ENCODE measurements at places on chromosomes 1 and 21.

DNA sequence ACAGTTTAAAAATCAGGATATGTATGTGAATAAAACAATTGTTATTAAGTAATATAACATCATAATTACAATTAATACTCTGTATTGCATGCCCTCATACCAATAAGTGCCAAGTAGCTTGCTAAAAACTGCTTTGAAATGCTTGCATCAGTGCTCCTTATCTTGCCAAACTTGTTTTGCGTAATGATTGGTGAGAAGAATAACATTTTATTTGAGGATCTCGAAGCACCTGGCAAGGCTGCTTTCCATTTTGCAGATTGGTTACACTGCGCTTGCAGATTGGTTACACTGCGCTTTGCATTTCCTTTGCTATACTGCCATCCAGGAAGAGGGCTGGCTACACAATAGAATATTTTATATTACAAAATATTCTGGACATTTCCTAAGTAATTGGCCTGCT lies 1.7 kb upstream of the PBX1 start:
- no peak for DNase-seq

DNA sequence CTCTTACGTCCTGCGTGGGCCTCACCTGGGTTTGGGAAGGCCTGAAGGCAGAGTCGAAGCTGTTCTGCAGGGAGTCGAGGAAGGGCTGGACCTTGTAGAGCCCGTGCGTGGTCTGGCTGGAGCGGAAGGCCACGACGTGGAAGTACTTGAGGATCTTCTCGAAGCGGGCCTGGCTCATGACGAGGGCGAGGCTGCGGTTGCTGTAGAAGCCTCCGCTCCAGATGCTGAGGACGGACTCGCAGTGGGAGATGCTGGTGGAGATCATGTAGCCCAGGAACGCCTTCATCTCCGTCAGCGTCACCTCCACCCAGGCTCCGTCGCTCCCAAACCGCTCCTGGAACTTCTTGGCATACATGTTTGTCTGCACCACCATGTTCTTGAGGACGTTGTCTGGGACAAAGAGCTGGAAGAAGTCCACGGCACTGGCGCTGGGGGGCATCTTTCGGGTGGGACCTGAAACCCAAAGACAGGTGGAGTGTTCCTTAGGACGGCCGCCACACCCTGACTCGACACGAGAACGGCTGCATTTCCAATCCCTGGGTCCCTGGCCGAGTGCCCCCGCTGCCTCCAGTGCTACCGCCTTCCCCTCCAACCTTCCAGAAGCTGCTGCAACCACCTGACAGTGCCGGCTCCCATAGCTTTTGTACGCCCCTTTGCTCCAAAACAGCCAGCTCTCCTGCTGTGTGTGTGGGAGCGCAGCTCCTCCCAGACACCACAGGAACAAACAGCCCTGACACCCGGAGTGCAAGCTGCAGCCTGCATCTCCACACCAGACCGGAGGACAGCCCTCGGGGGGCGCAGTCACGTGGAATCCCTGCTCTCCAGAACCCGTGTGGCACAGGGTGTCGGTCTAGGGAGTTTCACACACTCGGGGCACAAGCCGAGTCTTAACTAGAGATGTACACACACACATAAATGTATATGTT lies 69.0 kb downstream of the PGBD5 start:
- no peak for DNase-seq

GRCh38 chr1:80214888-80215540 lies 1208.5 kb upstream of the ADGRL4 start:
- DNase-seq, result no peak

- no peak for DNase-seq
Observed at GRCh38 chr21:36992671-36993070, 13.8 kb upstream of the RIPPLY3 start.

- DNase-seq, result no peak
Observed at GRCh38 chr1:24683713-24684162, 40.6 kb downstream of the SRRM1 start.

DNA sequence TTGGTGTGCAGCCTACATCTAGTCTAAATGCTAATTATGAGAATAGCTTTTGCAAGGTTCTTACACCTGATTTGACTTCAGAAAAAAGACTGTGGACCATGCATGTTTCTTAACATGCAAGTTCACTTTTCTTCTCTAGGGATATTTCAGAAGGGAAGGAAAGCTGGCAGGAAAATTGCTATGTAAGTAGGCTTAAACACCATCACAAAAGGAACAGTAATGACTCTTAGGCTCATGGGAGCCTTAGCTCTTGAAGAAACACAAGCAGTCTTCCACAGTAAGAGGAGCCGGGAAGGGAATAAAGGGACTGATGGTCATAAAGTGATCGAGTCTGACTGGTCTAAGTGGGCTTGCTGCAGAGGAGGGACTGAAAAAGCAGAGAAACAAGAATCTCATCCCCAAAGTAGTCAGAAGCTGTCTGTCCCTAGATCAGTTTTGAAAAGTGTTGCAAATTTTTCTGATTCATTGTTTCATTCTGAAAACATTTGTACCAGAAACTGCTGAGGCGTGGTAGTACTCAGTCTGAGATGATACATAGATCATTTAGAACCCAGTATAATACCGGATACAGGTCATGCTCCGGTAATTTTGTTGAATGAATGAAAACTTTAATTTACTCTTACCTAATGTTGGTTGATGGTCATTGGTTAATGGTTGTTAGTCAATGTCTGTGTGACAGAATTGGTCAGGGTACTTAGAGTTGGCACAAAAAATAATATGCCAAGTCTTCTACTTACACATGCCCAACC lies 40.9 kb downstream of the SMYD2 start:
- DNase-seq, result no peak

GRCh38 chr1:245054105-245054504 lies 100.7 kb upstream of the KIF26B start:
- no peak for DNase-seq

Measured in activated CD4-positive, CD25-positive, alpha-beta regulatory T cell treated with anti-CD3 and anti-CD28 coated beads, Interleukin-2, amount 50 U/mL, for 72 hours (primary cell).